Activated naive CD8-positive, alpha-beta T cell treated with anti-CD3 and anti-CD28 coated beads for 36 hours (primary cell): ENCODE measurements at places on chromosomes 11 and 22.

- DNase-seq, result no peak
These were observed 1126.2 kb downstream of the BRD1 start for GRCh38 chr22:48701296-48702030.

- DNase-seq, result peak; percentile 2
These were observed 202.8 kb upstream of the SEZ6L start for GRCh38 chr22:25966448-25966913.

DNA sequence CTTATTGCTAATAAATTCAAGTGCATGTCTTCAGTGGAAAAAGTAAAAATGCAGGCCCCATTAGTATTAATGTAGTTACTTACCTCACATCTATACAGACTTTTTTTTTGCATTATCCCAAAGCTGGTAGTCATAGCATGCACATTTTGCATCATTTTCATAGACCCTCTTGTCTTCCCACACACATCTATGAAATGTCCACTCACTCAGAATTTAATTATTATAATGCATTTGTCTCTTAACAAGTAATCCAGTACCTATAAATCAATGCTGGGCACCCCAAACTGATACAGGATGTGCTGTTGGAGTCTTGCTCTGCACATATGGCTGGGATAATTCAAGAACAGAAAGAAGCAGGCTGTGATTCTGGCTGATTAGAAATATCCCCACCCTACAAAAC is 370.4 kb upstream of the FAT3 start:
- no peak for DNase-seq

GRCh38 chr11:65437436-65438227 is 15.0 kb downstream of the NEAT1 start:
- no peak for DNase-seq

GRCh38 chr11:134358165-134358855 is 26.5 kb downstream of the GLB1L2 start:
- DNase-seq, result no peak

GRCh38 chr11:67372993-67373647 is at the start of gene CLCF1:
Gene CLCF1, minus strand, starts transcription at chr11:67373598. Its CDS starts 59 bp downstream, at chr11:67373539.
- DNase-seq, result peak; percentile 31

- no peak for DNase-seq
These were observed 46.2 kb downstream of the WNT11 start for GRCh38 chr11:76159983-76160661.

DNA sequence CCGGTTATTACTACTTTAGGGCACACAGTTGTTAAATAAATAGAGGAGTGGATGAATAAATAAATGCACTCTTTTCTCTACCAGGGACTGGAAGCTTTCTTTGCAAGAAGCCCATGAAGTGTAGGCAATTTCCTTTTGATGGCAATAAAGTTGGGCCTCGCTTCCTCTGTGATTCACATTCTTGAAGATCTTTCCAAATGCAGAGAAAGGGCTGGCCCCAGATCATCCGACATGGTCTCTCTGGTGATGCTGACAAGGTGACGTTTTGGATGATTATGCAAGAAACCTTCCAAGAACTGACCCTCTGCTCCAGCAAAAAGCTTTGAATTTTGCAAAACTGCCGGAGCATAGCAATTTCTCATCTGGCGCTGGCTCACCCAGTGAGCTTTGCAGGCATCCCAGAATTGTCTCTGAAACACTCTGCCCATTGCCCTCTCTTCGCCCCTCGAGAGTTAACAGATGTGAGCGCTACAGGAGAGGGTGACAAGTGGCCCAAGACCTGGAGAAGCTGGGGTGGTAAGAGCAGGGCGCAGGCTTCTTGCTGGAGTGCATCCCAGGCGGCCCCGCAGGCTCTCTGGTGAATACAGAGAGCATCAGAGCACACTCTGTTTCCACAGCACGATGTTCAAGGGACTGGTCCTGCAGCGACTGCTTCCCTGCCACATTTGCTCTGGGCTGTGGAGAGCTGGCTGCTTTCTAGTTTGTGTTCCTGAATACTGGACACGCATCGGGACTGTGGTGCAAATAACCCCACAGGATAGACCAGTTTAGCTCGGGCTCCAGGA is 11.5 kb upstream of the IFT27 start:
- no peak for DNase-seq

- DNase-seq, result no peak
These were observed 96.2 kb upstream of the MTMR2 start for GRCh38 chr11:96019810-96020747.

GRCh38 chr11:8959546-8960166 is 4.6 kb downstream of the TMEM9B start:
- DNase-seq, result peak; percentile 11

DNA sequence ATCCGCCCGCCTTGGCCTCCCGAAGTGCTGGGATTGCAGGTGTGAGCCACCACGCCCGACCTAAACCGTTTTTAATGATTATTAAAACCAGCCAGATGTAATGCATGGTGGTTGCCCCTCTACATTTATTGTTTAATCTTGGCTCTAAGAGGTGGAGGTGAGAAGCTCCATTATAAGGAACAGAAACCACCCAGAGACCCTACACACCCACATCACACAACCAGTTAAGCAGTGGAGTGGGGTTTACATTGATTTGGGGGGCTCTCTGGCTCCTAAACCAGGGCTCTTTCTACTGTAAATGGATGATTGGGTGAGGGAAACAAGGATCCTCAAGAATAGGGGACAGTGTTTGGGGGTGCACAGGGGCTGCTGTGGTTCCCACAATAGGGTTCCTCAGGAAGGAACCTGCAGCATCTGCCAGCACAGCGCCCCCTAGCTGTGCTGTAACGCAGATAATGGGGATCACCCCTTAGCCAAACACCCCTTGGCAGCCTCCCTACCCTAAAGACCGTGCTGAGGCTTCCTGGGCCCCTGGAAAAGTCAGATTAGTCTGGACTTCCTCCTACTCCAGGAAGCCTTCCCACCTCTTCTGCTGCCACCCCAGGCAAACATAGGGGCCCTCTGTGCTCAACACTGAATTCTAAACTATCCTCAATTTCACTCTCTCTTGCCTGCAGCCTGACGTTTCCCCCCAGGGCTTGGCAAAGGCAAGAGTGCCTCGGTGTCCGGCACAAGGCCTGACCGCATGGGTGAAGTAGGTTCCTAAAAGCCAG is 2.4 kb downstream of the MPST start:
- DNase-seq, result peak; percentile 51

GRCh38 chr11:79242616-79243015 is 198.2 kb downstream of the TENM4 start:
- DNase-seq, result no peak

- no peak for DNase-seq
These were observed 59.1 kb downstream of the ST3GAL4 start for GRCh38 chr11:126414615-126415014.

- no peak for DNase-seq
These were observed 356.9 kb upstream of the CCDC90B start for GRCh38 chr11:83643115-83643514.

- DNase-seq, result no peak
These were observed 51.6 kb upstream of the LINC01488 start for GRCh38 chr11:69429716-69430491.

DNA sequence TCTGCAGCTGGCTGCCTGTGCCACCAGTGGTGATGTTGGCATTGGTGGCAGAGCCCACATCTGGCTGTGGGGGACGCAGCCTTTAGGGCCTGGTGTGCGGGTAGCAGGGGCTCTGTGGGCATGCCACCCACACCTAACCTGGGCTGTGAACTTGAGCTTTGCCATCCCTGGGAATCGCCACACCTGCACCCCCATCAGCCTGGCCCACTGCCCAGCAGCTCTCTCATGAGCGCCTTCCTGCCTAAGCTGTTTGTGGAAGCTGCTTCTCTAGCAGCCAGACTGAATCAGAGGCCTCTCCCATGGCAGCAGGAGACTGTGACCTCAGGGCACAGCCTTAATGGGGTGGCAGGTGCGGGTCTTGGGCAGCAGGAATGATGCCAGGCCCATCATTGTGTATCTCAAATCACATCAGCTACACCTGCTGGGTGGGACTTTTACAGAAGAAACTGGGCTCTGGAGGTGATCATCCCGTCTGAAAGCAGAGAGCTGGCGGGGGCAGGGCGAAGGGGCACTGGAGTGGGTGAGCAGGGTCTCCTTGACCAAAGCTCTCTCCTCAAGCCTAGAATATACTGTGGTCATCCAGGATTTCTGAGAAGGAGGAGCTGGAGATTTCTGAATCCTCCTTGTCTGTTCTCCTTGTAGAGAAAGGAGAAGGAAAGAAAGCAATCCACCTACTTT is 17.8 kb upstream of the CARS1 start:
- no peak for DNase-seq

DNA sequence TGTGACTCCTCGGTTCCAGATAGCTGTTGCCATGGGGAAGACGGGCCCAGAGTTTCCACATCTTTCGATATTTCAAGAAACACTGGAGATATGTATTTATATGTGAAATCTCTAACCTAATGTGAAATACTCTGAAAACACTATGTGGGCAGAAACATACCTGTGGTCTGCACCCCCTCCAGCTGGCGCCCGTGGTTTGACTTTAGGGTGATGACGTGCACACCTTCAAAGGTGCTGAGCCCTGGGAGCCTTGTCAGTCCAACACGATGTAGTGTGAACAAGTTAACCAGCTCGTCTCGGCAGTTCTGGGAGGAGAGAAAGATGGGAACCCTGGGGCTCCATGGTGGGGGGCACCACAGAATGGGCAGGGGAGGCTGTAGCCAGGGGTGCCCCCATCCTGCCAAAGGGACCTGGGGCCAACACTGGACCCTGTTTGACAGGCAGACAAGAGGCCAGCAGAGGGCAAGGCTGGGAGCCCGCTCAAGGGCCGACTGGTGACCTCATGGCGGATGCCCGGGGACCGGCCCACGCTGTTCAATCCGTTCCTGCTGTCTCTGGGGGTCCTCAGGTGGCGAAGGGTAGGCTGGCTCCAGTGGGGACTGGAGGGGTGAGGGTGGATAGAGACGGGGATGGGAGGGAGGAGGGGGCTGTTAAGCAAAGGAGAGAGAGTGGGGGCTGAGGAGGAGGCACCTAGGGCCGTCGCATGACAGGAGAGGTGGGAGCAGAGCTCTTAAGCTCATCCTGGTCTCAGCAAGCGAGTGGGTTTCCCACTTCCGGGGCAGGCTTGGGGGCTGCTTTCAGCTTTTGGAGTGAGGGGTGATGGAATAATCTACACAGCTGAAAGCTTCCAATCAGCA is 43.8 kb downstream of the TRIOBP start:
- peak; percentile 69 for DNase-seq

- no peak for DNase-seq
These were observed 125.3 kb downstream of the MORC2 start for GRCh38 chr22:30843245-30843644.

- no peak for DNase-seq
These were observed 31.4 kb upstream of the NUP160 start for GRCh38 chr11:47879259-47880158.

DNA sequence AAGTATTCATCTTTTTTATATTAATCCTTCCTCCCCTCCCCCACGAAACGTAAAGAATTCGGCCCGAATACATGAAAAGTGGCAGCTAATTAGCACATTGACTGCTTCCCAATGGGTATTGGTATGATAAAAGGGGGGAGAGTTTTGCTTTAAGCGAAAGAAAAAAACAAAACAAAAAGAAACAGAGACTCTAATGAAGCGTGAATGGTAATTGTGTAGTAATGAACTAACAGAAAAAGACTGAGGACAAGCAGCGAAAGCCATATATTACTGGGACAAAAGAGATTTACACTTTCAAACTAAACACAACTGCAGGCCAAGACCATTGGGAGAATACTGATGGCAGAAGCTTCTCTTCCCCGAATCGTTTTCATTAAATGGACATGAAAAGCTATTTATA is 2.5 kb downstream of the DBX1 start:
- DNase-seq, result no peak

DNA sequence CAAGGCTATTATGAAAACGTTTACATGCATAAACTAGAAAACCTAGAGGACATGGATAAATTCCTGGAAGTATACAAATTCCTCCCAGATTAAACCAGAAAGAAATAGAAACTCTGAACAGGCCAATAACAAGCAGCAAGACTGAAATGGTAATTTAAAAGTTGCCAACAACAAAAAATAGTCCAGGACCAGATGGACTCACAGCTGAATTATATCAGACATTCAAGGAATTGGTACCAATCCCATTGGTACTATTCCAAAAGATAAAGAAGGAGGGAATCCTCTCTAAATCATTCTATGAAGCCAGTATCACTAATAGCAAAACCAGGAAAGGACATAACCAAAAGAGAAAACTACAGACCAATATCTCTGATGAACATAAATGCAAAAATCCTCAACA is 236.0 kb downstream of the DLG2 start:
- no peak for DNase-seq

DNA sequence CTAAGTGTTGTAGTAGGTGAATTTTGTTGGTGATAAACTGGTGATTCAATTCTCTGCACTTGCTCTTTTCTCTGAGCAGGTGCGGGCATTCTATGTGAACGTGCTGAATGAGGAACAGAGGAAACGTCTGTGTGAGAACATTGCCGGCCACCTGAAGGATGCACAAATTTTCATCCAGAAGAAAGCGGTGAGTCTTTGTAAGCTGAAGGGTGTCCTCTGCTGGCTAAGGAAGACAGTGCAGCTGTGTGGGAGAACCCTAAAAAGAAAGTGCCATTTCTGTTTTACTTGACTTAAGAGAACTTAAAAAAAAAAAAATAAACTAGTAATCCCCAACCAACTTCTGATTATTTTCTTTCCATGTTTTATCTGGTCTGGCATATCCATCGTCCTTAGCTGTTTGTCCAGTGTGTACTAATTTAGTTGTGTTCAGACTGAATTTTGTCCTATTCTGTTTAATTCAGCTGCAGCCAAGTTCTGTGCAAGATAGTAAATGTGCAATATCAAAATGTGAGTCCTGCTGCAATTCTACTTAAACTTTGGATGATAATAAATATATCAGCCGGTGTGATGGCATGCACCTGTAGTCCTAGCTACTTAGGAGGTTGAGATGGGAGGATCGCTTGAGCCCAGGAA is 29.6 kb downstream of the CAT start:
- DNase-seq, result peak; percentile 29

DNA sequence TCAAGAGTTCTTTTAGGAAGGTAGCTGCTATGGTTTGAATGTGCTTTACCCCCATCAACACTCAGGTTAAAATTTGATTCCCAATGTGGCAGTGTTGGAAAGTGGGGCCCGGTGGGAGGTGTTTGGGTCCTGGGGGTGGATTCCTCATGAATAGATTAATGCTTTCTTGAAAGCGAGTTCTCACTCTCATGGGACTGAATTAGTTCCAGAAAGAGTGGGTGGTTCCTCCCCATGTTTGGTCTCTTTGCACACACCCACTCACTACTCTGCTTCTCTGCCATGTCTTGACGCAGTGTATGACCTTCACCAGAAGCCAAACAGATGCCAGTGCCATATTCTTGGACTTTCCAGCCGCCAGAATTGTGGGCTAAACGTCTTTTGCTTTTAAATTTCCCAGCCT is 394.4 kb downstream of the OPCML start:
- DNase-seq, result no peak

- no peak for DNase-seq
These were observed 8.7 kb downstream of the CAPN5 start for GRCh38 chr11:77075425-77075905.
